Naive thymus-derived CD4-positive, alpha-beta T cell (primary cell): ENCODE measurements at places on chromosomes 7 and 10.

DNA sequence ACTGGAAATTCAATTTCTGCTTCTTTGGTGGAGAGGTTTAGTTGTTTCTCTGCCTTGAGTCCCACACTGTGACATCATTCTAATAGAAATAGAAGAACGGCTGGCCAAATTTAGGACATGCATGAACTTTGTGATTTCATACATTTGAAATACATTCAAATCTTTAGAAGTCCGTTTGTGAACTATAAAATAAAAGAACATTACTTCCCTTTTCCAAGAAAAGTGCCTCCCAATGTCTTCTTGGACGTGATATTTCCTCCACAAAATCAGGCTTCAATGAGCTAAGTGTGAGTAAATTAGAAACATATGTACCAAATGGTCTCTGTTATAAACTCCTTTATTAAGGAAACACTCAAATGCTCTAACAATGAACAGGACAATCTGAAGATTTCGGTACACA is 314.5 kb upstream of the AKR1E2 start:
- DNase-seq: no peak

- no peak for DNase-seq
These were observed 163.7 kb downstream of the AHR start for GRCh38 chr7:17462131-17462631.

GRCh38 chr10:25565570-25565969 is 368.5 kb upstream of the MYO3A start:
- no peak for DNase-seq

DNA sequence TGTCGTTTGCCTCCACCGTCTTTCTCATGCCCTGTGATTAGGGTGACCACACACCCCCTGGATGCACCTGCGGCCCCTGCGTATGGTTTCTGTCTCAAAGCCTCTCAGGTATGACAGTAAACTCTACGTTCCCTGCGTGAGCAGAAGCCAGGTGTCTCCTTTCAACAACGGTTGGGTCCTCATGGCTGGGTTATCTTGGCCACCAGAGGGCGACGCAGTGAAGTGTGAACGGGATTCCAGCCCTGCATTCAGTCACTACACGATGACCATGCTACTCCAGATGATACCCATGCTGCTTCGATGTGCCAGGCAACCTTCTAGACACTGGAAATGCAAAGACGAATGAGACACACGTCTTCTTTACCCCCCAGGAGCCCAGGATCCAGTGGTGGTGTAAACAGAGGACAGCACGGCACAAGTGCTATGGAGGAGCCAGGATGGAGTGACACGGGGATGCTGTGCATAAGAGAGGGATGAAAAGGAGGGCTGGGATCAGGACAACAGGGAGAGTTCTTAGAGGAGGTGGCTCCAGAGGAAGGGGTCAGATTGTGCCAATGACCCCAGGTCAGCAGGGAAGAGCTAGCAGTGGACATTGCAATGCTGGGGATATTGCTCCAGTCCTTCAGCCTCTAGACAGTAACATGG is 228.1 kb upstream of the PFKP start:
- DNase-seq: peak; percentile 4

DNA sequence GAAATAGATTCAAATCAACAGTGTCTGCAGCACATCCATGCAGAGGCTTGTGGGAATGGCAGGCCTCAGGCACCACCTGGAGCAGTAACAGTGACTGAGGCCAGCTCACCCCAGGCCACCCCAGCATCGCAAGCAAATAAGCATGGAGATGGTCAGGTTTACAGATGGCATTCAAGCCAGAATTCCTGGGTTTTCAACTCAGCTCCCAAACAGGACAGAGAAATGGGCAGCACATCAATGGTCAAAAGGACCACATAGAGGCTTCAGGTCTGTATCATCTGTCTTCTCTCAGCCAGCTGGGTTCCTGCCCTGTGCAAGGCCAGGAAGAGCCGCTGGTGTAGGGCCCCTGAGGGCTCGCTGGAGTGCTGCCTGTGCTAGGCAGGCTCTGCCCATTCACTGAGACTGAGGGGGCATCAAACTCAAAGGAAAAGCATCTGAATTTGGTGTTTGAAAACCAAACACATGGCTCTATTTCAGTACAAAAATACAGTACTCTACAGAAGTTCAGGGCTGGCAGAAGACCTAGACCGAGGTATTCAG is 112.5 kb downstream of the KMT2E start:
- no peak for DNase-seq

- no peak for DNase-seq
These were observed 64.4 kb downstream of the GRB10 start for GRCh38 chr7:50718311-50718710.

GRCh38 chr7:41994036-41994745 is 242.8 kb downstream of the GLI3 start:
- no peak for DNase-seq

- no peak for DNase-seq
These were observed 399.1 kb upstream of the AKR1E2 start for GRCh38 chr10:4426866-4427265.

DNA sequence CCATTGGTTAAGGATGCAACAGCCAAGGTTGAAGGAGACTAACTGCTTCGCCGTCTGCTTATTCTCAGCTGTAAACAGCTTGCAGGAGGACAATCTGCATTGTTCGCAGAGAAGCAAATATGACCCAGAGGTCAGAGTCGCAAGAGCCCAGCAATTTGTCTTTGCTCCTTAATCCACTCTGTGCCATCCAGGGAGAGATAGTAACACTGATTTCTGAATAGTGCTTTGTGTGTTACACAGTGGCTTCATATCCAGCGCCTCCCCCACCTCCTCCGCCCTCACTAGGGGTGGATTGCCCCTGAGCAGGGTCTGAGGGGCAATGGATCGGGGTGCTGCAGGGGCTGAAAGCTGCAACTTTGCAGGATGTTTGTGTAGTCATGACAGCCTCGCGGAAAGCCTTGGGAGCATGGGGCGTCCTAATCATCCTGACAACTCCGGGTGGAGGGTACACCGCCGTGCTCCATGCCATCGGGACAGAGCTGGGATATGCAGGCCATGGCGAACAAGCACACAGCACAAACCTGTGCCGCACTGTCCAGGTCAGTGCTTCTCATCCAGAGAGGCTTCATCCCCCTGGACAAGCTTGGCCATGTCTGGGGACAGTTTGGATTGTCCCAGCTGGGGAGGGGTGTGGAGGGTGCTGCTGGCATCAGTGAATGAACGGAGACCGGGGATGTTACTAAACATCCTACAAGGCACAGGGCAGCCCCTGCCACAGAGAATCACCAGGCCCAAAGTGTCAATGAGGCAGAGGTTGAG is 103.1 kb upstream of the INSIG1 start:
- DNase-seq: no peak

GRCh38 chr10:78729366-78729765 is 339.4 kb upstream of the ZMIZ1 start:
- no peak for DNase-seq

DNA sequence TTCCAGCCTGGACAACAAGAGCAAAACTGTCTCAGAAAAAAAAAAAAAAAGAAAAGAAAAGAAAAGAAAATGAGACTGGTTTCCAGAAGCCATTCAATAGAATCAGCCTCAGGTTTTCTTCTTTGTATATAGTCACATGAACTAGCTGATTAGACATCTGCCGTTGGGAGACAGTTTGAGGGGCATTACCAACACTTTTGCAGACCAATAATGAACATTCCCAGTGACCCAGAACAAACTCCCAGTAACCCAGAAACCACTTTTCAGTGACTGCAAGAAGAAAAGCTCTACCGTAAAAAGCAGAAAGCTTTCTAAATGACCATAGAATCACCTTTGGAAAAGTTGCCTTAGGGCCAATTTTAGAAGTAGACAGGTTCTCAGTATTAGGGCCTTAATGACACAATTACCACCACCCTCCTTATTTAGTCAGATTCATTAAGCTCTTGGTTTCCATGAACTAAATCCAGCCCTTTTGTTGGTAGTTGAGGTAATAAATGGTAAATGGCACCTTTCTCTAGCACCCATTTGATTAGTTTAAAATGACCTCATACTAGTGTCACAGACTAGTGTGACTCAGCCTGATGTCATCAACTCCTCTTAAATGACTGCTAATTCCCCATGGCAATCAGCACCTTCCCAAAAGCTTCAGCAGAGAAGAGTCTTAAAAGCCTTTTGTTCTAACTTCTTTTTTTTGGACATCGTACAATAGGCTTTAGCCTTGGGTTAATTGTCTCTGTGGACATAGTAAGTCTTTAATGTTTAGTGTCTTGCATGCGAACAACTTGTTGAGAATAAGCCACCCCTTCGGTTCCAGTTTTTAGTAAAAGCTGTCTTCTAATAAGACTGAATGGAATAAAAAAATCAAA is 33.6 kb upstream of the XRCC2 start:
- DNase-seq: no peak

GRCh38 chr7:139924461-139924860 is 95.4 kb downstream of the TBXAS1 start:
- no peak for DNase-seq

GRCh38 chr10:63068246-63068645 is 64.9 kb upstream of the NRBF2 start:
- no peak for DNase-seq

GRCh38 chr10:70668454-70668970 is 3.8 kb upstream of the ADAMTS14 start:
- no peak for DNase-seq

DNA sequence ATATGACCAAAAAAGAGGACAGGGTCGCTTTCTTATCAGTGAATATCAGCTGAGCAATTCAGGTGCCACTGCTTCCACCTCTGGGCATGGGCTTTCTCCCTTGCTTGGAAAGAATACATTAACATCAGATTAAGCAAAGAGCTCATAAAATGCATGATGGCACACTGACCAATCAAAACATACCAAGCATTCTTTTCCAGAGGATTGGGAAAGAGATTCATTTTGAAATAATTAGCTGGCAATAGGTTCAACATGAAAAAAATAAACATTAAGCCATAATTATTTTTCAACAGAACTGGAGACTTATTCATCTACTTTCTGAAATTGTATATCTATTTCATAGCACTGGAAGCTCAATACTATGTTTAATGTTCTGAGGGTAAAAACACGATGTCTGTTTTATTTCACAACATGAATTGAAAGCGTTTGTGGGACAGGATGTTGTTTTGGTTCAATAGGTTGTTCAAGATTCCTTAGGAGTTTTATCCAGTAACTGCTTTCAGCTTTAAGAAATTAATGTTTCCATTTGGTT is 53.2 kb downstream of the TFAM start:
- DNase-seq: no peak

GRCh38 chr7:106022193-106022821 is 59.2 kb downstream of the CDHR3 start:
- DNase-seq: peak; percentile 94

GRCh38 chr10:70432101-70432500 is 9.4 kb downstream of the NODAL start:
- no peak for DNase-seq

- DNase-seq: no peak
These were observed 189.3 kb downstream of the MAD1L1 start for GRCh38 chr7:2043316-2044039.

GRCh38 chr7:81231301-81231838 is 312.5 kb upstream of the SEMA3C start:
- no peak for DNase-seq

DNA sequence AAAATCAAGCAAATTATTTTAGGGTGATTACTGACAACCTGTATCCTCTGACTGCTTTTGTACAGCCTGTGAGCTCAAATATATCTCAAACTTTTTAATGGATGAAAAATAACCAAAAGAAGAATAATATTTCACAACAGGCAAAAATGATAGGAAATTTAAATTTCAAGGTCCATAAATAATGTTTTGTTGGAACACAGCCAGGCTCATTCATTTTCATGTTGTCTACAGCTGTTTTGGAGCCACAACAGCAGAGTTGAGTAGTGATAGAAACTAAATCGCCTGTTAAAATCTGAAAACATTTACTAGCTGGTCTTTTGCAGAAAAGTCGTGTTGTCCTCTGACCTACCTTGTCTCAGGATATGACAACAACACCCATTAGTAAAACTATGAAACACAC is 75.9 kb downstream of the GLI3 start:
- no peak for DNase-seq

DNA sequence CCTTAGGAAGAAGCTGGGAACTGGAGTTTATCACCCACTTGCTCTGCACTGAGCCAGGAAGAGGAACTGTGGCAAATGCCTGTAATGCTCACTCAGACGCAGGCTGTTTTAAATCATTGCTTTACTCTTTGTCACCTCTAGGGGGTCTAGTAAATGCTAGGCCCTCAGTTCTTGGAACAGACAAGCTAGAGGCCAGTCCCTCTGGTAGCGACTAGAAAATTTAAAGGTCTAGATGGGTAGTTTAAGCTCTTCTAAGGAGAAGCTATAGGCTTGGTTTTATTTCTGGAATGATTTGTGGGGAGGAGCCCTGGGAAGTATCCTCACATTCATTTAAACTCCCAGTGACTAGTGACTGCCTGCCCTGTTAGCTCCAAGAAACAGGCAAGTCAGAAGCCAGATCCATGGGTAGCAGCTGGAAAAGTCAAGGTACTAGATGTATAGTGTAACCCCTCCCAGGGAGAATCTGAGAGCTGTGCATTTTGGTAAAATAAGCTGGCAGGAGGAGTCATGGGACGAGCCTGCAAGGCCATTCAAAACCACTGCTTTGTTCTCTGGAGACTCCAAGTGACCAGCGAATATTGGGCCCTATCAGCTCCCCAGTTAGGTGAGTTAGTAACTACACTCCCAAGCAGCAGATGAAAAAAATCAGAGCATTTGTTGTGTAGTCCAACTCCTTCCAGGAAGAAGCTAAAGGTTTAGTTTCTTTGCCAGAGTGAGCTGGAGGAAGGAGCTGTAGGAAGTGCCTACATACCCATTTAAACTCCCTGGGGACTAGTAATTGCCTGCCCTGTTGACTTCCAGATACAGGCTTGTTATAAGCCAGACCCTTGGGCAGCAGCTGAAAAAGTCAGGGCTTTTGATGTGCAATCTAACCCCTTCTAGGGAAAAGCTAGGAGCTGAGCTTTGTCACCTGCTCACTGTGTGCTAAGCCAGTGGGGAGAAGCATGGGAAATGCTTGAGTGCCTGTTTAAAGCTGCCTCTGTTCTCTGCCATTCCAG is 68.9 kb downstream of the DYNC1I1 start:
- DNase-seq: no peak

DNA sequence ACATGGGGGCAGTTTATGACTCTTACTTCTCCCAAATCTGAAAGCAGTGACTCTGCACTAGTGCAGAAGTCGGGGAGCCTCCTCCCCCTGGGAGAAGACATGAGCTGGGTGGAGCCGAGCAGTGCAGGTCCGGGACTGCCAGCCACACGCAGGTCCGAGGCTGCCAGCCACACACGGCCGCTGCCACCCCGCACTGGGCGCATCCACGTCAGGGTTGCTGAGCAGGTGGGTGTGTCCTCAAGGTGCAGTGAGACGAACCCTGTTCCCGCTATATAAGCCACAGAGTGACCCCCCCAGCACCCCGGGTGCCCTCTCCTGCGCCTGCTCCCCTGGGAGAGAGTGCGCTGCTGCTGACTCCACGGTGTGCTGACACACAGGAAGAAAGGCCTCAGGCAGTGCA is 430.2 kb downstream of the PTPRN2 start:
- DNase-seq: no peak
